Stimulated activated CD4-positive, alpha-beta T cell treated with anti-CD3 and anti-CD28 coated beads, TNF-alpha, amount 100 ng/mL, for 4 hours (primary cell): ENCODE measurements at places on chromosomes 1 and 21.

- no peak for DNase-seq
Measured at GRCh38 chr1:46528297-46528955, 23.0 kb downstream of the KNCN start.

DNA sequence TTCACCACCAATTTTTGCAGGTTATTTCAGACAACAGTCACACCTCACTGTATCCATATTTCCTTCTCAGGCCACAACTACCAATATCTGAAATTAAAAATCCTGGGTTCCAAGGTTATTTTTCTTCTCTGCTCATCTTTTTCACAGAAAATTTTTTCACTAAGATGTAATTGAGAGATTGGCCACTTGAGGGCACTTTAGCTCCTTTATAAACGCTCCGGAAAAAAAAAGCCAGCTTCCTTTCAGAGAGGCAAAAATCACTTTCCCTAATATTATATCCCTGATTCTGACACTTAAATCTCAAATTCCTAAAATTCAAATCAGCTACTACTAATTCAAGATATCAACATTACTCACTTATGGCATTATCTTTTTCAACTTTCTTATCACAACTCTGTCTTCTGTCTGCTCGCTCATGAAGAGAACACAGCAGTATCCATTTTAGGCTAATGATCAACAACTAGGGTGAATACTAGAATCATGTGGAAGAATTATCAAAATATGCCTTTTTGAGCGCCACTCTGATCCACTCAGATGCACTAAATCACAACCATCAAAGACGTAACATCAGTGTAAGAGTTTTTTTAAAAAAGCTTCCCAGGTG lies 101.4 kb upstream of the RGS1 start:
- no peak for DNase-seq

DNA sequence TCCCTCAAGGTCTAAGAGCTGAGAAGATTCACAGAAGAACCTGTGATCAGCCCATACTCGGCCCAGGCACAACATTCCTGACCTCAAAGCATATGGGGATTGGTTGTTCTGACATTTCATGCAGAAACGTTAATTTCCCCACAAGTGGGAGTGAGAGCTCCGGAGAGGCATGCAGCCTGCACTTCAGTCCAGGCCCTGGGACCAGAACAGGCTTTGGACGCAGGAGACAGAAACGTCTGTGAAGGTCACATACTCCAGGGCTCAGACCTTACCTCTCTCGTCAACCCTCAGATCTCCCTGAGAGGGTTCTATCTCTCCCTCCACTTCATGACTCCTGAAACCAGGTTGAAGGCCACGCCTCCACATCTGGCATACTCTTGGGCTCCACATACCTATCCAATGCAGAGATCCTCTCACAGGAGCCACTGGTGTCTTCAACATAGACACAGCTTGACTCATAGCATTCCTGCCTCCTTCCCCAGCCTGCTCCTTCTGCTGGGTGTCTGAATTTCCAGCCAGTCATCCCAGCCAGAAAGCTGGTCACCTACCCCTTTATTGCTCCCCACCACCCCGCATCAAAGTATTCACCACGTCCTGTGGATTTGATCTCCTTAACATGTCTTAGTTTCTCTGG lies 149.2 kb downstream of the OMA1 start:
- no peak for DNase-seq

- DNase-seq: no peak
Measured at GRCh38 chr1:39648496-39648895, 9.1 kb upstream of the HEYL start.

DNA sequence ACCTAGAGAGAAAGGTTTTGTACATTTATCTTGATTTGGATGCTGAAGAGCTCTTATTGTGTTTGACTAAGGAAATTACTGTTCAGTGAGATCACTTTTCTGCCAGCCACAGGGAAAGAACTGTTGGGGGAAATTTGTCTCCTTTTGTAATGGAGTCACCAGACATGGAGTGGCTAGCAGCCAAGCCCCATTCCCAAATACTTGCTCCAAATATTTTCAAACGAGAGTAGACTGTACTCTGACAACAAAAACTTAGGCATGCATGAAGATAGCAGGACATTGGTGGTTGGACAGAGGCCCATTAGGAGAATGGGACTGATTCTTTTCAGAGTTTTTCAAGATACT lies 21.1 kb downstream of the IPO9 start:
- no peak for DNase-seq

- no peak for DNase-seq
Measured at GRCh38 chr21:37699024-37699775, 217.1 kb downstream of the KCNJ6 start.

DNA sequence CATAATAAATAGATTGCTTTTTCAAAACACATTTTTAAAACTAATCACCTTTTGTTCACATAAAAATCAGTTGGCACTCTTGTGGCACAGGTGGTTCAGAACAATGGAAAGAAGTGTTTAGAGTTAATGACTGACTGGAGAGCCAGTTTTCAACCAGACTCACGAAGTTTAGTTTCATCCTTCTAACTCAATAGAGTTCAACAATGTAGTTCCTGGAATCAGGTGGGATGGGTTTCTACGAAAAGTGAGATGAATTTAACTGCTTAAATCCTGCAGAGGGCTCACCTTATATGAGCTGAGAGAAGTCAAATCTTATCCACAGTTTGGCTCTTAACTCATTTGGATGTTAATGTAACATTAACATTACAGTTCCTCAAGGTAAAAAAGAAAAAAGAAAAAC lies 116.5 kb downstream of the SMYD2 start:
- DNase-seq: no peak

- no peak for DNase-seq
Measured at GRCh38 chr1:61727544-61727943, 2.6 kb upstream of the TM2D1 start.

DNA sequence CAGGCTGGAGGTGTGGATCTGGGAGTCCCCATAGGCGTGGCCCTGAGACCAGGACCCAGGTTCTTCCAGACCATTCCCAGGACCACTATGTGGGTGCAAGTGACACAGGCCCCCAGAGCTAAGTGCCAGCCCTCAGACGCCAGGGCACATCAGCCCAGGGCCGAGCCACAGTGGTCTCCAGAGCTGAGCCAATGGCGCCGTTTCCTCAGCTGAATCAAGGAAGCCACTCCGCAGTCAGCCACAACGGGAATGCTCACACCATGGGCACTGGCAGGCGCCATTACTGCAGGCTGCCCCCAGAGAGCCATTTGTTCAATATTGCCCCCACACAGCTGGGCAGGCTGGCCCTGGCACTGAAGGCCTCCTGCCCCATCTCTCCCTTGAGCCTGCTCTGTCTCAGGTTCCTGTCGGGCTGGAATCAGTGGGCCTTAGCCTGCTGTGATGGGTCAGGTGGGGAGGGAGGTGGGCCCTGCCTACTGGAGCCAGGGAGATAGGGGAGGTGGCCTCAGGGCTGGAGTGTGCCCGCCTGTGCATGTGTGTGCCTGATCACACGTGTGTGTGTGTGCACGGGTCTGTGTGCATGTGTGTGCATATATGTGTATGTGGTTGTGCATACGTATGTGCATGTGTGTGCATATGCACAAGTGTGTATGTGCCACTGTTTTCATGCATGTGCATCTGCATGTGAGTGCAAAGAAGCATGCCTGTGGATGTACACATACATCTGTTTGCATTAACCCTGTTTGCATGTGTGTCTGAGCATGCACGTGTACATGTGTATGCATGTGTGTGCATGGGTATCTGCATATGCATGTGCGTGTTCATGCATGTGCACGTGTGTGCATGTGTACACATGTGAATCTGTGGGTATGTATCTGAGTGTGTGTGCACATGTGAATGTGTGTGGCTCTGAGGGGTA lies 6.1 kb downstream of the GJC2 start:
- no peak for DNase-seq

- no peak for DNase-seq
Measured at GRCh38 chr1:236953151-236953700, 51.0 kb downstream of the MT1HL1 start.

- no peak for DNase-seq
Measured at GRCh38 chr1:4147509-4147908, 247.4 kb upstream of the C1orf174 start.

DNA sequence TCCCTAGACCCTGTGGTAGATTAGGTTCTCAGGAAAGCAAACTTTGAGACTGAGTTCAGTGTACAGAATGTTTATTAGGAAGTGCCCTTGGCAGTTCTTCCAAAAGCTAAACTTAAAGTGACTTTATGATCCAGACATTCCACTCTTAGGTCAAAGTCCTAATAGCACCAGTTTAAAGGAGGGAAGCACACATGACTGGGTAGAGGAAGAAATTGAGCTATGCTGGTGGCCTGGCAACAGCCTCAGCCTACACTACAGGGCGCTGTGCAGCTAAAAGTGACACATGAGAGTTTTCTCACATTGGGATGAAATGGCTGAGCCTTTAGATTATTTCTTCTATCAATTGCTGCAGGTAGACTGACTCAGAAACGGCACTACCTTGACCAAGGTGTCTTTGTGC lies 280.4 kb downstream of the BRINP2 start:
- DNase-seq: no peak

DNA sequence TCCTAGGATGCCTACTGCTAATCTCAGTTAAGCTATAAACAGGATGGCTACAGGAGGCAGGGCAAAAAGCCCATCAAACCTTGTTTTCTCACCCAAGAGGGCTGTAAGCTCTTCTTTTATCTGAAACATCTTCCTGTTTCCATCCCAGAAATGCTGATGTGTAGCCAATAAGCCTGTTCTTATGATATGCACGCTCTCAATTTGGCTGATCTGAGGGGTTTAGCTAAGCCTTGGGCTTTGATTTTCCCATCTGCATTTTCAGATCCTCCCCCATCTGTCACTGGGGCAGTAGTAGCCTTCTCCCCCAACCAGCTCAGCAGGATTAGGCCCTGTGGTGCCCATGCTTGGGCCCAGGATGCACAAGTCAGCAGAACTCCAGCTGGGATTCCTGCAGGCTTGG lies 105.0 kb downstream of the BRINP2 start:
- no peak for DNase-seq

GRCh38 chr21:34336245-34336644 lies 27.6 kb upstream of the KCNE2 start:
- no peak for DNase-seq

GRCh38 chr1:191546803-191547202 lies 611.5 kb upstream of the RGS18 start:
- no peak for DNase-seq

- DNase-seq: no peak
Measured at GRCh38 chr1:102550729-102551384, 554.1 kb upstream of the OLFM3 start.

GRCh38 chr1:111621050-111621449 lies 1.5 kb downstream of the RAP1A start:
- no peak for DNase-seq

GRCh38 chr1:21752186-21752585 lies 30.8 kb downstream of the USP48 start:
- DNase-seq: no peak

DNA sequence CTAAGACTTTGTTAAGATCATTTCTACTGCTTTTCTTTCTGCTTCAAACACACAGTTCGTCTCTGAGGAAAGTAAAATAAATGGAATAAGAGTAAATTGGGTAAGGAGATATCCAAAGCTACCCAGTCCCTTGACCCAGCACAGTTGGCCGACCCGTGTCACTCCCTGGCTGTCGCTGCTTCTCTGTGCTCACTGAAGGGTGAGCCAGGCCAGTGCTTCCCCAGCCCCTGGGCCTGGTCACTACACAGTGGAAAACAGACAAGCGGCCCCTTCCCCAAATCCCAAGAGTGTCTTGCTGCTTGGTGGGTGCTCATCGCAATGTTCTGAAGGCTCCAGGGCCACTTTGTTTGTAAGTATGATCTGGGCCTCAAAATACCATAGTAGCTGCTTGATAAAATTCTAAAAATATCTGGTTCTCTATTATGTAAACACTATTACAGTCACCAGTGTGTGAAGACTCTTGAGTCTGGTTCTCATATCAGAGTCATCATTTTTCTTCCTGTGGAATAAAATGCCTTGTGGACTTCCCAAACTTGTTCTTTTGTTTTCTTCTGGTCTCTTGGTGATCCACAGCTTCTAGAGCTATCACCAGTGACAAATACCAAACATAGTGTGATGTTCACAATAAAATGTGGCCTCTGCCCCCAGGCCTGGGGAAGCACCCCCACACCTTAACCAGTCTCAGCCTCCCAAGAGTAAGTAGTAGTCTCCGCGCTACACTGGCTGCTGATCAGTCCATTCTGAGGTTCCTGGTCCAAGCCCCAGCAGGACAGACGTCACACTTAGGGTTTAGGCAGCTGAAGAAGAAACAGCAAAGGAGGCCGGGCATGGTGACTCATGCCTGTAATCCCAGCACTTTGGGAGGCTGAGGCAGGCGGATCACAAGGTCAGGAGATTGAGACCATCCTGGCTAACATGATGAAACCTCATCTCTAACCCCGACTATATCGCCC lies 106.2 kb downstream of the DHRS3 start:
- DNase-seq: no peak

DNA sequence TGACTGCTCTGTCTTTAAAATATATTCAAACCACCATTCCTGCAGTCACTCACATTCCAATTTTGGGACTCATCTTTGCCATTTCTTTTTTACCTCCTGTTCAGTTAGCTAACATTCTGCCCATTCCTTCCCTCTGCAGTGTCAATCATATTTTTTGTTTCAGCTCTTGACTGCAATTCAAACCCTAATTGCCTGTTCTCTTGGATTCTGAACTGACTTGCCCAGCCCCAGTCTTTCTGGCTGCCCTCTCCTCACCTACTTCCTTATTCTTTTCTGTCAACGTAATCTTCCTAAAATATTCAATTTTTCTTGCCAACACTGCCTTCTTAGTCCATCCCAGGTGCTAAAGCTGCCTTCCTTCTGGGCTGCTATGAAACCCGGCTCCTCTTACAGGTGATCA lies 6.1 kb downstream of the PRDM2 start:
- DNase-seq: no peak

- no peak for DNase-seq
Measured at GRCh38 chr1:212955098-212955497, 4.8 kb downstream of the VASH2 start.

DNA sequence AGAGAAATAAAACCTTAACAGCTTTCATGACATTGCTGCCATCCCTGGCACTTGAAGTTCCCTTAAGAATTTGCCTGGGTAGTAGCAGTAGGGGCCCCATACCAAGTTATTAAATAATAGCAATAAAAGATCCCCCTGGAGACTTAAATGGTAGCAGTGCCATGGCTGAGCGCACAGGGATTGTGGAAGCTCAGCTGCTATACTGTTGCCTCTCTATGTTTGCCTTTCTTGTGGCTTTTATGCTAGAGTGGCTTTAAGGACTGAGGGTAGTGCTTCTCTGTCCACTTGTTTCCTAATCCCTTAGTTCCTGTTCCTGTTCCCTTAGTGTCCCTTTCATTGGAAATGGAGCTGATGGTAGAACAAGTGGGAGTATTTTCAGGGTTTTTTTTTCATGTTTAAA lies 42.1 kb downstream of the NCF2 start:
- DNase-seq: no peak

DNA sequence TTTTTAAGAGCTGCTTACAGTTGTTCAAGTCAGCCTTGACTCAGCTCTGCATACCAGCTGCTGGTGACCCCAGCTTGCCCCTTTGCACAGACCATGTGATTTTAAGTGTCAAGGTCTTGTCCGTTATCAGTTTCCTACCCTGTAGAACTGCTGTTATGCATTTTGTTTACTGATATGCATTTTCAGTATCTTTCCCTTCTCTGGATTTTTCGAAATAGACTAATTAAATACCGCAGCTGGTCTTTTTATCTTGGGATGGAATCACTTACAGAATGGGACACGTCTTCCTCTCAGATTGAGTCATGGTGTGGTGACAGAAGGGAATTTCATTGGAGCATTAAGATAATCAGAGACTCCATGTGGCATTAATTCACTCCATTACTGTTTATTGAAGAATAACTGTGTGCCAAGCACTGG lies 145.6 kb downstream of the FMN2 start:
- DNase-seq: no peak

- no peak for DNase-seq
Measured at GRCh38 chr1:37704966-37705365, 12.7 kb downstream of the CDCA8 start.
